ENCODE measurements at places on chromosomes 6 and 20. TPM values are rescaled to one million over a fixed set of nuclear protein-coding genes. Genes with fewer than 3 reads are reported as not detected.
A peak's percentile ranks its signal among the peaks of the same experiment; 100 is the strongest.

DNA sequence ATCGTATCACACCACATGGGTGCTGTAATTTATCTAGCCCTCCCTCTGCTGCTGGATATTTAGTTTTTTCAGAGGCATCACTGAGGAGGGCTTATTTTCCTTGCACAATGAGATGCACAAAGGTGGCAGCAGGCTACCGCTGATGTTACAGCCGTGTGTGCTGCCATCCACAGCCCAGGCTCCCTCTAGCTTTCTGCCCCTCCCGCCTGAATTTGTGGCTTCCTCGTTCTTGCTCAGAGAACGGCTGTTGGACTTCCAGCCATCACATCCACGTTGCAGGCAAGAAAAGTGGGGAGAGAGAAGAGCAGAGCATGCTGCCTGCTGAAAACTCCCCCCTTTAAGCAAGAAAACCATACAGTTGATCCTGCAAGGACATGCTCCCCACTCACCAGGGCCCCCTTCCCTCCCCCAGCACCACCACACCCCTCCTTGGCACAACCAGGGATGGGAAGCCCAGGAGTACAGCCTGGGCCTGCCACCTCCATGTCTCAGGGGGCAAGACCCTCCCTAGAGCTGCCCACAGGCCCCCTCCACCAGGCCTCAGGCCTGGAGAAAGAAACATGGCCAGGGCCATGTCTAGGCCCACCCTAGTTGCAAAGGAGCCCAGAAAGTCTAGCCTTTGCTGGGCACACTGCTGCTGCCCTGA, 102.6 kb downstream of the MRPL14 start:
- H3K4me3 ChIP-seq: no peak overlapping the region
- peaks cover 4% of the 10 kb centered on the region for H3K36me3 ChIP-seq
- H3K27me3 ChIP-seq: peaks cover 68% of the 10 kb centered on the region

DNA sequence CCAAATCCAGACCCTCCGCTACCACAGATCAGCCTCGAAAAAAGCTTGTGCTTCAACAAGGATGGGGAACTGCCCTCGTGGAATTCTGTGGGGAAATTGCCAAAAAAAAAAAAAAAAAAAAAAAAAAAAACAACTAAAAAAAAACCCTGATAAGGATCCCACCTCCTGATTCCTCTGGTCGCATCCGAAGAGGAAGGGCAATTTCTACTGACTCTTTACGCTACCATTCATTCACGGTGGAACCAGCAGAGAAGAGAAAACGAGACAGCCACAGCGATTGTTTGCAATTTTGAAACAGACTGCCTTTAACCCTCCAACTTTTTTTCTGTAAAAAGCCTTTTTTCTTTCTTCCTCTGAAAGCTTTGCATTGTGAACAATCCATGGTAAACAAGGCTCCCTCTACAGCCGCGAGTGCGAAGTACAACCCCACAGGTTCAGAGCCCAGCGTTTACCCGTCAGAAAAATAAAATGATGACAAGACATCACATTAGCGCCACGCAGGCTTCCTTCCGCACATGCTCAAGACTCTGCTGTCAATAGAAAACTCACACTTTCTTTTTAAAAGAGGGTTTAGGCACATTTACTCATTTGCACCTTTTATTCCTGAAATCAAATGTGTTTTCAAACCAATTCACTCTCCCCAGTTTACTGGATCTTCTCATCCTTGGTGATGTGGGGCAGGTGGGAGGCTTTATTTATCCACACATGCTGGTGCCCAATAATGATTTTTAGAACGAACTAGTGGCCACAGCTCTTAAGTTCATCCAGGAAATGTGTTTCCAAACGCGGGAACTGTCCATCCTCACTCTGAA, 100.0 kb downstream of the NOL4L start:
- H3K27me3 ChIP-seq: no peaks in the 10 kb centered on the region
- H3K4me1 ChIP-seq: peaks cover 30% of the 10 kb centered on the region
- peak overlapping the region; percentile 87 for H3K27ac ChIP-seq
- peak; percentile 46 for DNase-seq

DNA sequence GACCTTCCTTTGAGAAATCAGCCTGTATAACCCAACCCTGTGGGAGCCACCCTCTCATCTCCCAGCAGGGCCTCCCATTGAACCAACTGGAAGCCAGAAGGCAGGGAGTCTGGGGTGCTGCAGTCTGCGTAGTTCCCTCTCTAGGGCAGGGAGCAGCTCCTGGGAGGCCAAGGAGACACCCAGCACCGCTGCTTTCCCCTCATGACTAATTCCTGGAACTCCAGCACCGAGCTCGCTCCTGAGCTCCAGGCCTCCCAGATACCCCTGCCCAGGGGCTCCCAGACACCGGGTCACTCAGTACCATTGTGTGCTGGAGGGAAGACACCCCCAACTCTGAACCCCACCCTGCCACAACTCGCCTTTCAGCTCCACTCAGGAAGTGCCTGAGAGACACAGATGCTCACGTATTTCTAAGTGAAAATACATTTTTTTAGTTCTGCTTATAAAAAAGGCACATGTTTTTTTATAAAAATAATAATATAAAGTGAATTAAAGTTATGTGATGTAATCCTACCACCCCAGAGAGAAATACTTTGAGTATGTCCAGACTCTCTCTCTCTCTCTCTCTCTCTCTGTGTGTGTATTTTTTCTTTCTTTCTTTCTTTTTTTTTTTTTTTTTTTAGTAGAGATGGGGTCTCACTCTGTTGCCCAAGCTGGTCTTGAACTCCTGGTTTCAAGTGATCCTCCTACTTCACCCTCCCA, 17.5 kb downstream of the PIM1 start:
- H3K27ac ChIP-seq: peak overlapping the region; percentile 82
- H3K4me1 ChIP-seq: peaks cover 21% of the 10 kb centered on the region
- no peak for DNase-seq
- no peaks in the 10 kb centered on the region for H3K27me3 ChIP-seq
- peak overlapping the region; percentile 19 for H3K4me3 ChIP-seq

MC3R gene
- total RNA-seq: not detected

- H3K4me3 ChIP-seq: no peak overlapping the region
- H3K4me1 ChIP-seq: peaks cover 2% of the 10 kb centered on the region
Observed at GRCh38 chr20:63124782-63125580, 91.0 kb downstream of the YTHDF1 start.

DNA sequence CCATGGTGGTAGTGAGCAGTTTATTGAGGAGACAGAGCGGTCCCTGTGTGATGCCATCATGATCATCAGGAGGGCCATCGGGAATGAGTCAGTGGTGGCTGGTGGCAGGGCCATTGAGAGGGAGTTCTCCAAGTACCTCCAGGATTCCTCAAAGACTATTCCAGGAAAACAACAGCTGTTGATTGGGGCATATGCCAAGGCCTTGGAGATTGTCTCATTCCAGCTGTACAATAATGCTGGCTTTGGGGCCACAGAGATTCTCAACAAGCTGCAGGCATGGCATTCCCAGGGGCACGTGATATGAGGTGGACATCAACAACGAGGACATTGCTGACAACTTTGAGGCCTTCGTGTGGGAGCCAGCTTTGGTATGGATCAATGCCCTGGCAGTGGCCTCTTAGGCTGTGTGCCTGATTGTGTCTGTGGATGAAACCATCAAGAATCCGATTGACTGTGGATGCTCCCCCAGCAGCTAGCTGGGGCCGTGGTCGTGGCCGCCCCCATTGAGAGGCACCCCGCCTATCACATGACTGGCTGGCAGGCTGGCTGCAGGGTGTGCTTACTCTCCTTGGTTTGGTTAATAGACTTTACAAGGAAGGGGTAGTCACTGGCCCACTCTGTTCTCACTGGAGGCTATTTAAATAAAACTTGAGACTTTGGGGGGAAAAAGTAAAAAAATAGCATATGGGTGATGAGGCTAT, 16.7 kb downstream of the RAET1E start:
- H3K4me1 ChIP-seq: peaks cover 2% of the 10 kb centered on the region
- H3K36me3 ChIP-seq: peaks cover 2% of the 10 kb centered on the region
- no peak for DNase-seq
- no peak overlapping the region for H3K27ac ChIP-seq
- no peak overlapping the region for H3K4me3 ChIP-seq

GRCh38 chr6:16324606-16325225, 86.3 kb downstream of the GMPR start:
- no peak overlapping the region for H3K4me3 ChIP-seq
- peak overlapping the region; percentile 100 for H3K27ac ChIP-seq
- no peaks in the 10 kb centered on the region for H3K27me3 ChIP-seq
- no peak for DNase-seq

DNA sequence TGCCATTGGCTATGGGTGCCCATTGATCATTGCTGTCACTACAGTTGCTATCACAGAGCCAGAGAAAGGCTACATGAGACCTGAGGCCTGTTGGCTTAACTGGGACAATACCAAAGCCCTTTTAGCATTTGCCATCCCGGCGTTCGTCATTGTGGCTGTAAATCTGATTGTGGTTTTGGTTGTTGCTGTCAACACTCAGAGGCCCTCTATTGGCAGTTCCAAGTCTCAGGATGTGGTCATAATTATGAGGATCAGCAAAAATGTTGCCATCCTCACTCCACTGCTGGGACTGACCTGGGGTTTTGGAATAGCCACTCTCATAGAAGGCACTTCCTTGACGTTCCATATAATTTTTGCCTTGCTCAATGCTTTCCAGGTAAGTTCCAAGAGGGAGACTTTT, 16.4 kb downstream of the ADGRF4 start:
- no peaks in the 10 kb centered on the region for H3K4me1 ChIP-seq
- DNase-seq: no peak
- H3K4me3 ChIP-seq: no peak overlapping the region
- peaks cover 33% of the 10 kb centered on the region for H3K27me3 ChIP-seq

GRCh38 chr6:141677598-141678211, 455.0 kb upstream of the GJE1 start:
- H3K27ac ChIP-seq: peak overlapping the region; percentile 27
- H3K4me3 ChIP-seq: no peak overlapping the region
- H3K36me3 ChIP-seq: no peaks in the 10 kb centered on the region
- peaks cover 2% of the 10 kb centered on the region for H3K27me3 ChIP-seq
- no peak for DNase-seq

DNA sequence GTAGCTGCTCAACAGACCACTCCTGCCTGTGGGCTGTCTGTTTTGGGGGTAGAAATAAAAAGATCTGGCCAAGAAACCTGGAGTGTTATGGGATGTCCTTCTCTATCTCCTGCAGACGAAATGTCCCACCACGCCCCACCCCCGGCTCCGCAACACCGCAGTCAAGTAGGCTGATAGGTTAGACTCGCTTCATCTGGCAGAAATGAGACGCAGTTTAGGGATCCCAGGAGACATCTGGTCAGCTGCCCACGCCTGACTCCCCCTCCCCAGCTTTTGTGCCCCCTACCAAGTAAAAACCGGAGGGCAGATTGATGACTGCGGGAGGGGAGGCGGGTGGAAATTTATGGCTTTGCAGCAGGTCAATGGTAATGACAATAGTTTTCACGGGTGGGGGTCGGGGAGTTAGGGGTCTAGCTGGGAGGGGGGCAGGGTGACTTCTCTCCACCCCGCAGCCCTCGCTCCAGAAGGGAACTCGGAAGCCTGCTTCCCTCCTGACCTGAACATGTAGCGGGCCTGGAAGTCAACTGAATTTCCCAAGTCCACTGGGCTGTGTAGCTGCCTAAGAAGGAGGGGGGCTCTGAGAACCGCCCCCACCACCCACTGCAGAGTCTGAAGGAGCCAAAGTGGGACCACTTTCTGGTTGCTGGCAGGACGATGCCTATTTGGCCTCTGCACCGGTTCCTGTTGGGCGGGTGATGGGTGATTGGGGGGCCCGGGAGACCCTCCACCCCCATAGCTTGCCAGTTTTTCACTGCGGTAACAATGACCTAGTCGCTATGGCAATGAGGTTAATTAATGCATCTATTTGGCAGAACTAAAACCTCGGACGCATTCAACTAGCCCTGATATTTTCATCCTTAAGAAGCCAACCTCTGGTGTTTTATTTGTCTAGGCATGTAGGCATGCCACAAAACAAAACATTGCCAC, 25.7 kb downstream of the PMEPA1 start:
- H3K36me3 ChIP-seq: no peaks in the 10 kb centered on the region
- H3K4me3 ChIP-seq: no peak overlapping the region
- H3K27ac ChIP-seq: no peak overlapping the region
- peaks cover 24% of the 10 kb centered on the region for H3K4me1 ChIP-seq
- DNase-seq: no peak

SNRPB2 gene
- 44.5 TPM for total RNA-seq

DNA sequence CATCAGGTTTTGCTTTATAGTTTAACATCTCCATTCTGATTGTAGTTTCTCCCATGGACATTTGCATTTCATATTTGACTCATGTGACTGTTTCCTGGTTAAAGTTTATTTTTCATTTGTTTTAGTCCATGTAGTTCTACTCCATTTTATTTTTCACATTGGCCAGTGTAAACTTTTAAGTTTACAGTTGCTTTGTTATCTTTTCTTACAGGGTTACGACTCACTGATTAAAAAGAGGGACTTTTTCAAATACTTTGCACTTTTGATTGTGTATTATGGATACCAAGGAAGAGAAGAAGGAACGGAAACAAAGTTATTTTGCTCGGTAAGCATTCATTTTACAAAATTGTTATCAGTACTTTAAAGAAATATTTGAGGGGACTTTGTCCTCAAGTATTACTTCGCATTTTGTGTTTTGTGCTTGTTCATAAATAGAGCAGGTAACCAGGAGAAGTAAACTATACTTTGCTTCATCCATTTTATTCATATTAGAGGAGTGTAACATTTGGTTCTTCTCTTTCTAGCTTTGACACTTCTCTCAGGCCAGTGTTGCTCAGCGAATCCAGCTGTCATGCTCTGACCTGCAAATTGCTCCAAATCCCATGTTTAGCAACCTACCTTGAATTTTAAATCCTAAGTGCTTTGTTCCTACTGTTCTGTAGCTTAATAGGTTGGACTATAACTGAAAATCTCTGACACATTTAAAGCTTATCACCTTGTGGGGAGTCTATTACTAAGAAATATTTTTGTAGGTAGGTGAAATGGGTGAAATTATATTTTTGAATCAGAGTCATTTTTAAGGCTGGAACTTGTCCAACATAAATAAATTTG, 24.5 kb downstream of the NCOA7 start:
- H3K27me3 ChIP-seq: no peaks in the 10 kb centered on the region
- H3K4me3 ChIP-seq: peak overlapping the region; percentile 53
- H3K27ac ChIP-seq: peak overlapping the region; percentile 39
- DNase-seq: no peak
- H3K4me1 ChIP-seq: peaks cover 52% of the 10 kb centered on the region

DNA sequence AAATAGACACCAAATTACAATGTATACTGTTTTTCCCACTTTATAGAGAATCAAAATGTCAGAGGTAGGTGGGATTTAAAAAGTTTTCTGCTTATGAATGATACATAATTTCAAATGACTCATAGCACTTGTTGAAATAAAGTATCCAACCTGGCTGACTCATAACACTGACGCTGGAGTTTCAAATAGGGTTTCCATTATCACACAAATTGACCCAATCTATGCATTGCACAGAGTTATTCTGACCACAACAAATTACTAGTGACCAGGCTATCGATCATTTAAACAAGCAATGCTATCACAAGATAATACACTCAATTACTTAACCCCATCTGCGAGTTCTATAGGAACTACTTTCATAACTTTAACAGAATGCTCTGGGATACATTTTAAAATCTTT, 31.9 kb upstream of the PRELID3B start:
- peaks cover 86% of the 10 kb centered on the region for H3K27me3 ChIP-seq
- H3K4me3 ChIP-seq: no peak overlapping the region
- no peak overlapping the region for H3K27ac ChIP-seq
- no peak for DNase-seq

LRRN4 gene
- total RNA-seq: not detected

HLA-DQA1 gene
- total RNA-seq: 21.5 TPM

Measured in T-helper 17 cell (primary cell).